ENCODE measurements at places on chromosomes 7 and 10. TPM values are rescaled to one million over a fixed set of nuclear protein-coding genes. Genes with fewer than 3 reads are reported as not detected.

The ENTPD1 gene
- total RNA-seq = 28.9 TPM

The NKX2-3 gene
- total RNA-seq = not detected

The ITGA8 gene
- total RNA-seq = 64.9 TPM

The KCNMA1 gene
- 8.3 TPM for total RNA-seq

The TAS2R41 gene
- not detected for total RNA-seq
